ENCODE measurements at places on chromosomes 1 and 21.
A peak's percentile ranks its signal among the peaks of the same experiment; 100 is the strongest.

- DNase-seq: no peak
These were observed 168.2 kb downstream of the DSCAM start for GRCh38 chr21:40678681-40679284.

DNA sequence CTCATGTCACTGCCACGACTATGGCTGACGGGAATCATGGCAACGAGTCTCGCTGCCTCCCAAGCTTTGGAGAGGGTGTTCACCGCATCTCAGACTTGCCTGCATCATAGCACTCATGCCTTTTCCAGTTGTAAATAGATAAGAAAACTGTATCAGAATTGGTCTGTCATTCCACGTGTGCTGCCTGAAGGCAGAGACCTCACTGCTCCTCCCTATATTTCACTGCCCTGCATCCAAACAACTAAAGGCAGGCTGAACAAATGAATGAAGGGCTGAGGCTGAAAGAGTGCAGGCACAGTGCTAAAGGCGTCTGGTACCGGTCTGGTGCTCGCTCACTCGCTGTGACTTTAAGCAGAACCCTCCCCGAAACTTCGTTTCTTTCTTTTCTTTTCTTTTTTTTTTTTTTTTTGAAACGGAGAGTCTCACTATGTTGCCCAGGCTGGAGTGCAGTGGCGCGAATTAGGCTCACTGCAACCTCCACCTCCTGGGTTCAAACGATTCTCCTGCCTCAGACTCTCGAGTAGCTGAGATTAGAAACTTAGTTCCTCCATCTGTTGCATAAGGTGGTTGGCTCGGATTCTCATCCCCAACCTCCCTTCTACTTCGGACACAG is 542 bp downstream of the EIF2B3 start:
- peak; percentile 5 for DNase-seq

GRCh38 chr1:116008656-116009390 is 32.5 kb downstream of the SLC22A15 start:
- DNase-seq: no peak

- DNase-seq: no peak
These were observed 11.1 kb downstream of the PRXL2B start for GRCh38 chr1:2597441-2598328.
